ENCODE measurements at places on chromosomes 3 and 15.

DNA sequence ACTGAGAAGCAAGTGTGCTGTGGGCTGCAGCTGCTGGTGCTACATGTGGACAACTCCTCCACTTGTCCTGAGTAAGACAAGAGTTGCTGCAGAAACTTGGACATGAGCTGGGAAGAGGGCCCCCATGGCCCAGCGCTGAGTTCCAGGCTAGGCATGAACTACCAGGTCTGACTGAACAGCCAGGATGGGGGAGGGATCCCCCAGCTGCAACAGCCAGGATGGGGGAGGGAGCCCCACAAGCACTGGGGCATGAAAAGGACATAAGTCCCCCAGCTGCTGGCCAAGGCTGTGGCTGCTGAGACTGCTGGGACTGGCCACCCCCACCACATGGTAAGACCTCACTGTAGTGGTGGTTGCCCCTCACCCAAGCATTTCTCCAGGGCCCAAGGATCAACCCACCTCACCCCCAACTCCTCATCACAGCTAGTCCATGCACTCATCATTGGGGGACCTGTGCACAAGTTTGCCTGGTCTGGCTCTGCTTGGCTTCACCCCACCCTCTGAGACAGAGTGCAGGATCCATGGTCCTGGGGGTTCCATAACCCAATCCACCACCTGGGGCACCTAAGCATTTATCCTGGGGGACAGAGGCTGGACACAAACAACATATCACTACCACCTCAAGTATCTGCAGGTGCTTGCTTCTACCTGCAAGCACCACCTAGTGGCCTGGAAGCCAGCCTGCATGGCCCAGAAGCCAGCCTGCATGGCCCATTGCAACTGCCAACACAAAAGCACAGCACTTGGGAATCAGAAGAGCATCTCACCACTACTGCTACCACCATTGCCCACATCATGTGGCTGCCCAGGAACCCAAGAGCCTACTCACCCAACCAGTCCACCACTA, 84.5 kb upstream of the STT3B start:
- DNase-seq, result no peak

DNA sequence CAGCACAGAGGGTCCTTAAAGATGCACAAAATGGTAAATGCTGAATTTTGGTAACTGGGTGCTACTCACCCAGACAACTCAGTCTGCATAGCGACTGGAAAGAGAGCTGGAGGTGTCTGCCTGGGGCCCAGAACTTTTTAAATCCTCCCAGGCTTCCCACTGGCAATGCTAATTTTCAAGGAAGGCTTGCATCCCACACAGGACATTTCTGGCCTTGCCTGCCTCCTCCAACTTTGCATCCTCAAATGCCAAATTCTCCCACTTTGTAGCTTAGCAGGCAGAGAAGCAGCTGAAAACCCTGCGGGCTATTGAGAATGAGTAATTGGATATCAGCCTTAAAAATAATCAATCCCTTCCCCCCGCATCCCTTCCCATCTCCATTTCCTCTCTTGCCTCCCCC, 656.6 kb upstream of the ADAMTS9 start:
- DNase-seq, result no peak

- no peak for DNase-seq
These were observed 41.7 kb downstream of the RAB27A start for GRCh38 chr15:55247766-55248427.

DNA sequence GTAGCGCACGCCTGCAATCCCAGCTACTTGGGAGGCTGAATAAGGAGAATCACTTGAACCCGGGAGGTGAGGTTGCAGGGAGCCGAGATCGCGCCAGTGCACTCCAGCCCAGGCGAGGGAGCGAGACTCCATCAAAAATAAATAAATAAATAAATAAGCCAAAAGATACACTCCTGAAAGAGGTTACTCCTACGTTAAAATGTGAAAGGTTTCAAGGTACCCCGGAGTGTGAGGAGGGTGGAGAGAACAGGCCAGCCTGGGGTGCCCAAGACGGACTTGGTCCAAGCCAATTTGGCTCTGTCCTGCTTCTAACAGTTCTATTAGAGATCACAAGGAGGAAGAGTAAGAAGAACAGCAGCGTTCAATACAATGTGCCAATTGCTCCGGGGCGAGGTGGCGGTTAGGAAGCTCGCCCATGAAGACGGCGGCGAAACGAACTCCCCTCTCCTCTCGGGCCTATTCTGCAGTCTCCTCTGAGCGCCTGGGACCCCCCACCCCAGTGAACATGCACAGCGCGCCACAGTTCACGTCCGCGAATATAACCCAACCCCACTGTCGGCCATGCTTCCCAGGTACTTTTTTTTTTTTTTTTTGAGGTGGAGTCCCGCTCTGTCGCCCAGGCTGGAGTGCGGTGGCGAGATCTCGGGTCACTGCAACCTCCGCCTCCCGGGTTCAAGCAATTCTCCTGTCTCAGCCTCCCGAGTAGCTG, 942 bp downstream of the ELP6 start:
- no peak for DNase-seq

All from GM12891 (cell line).